ENCODE measurements at places on chromosomes 6 and 20.

GRCh38 chr6:11298651-11299420 lies 66.4 kb upstream of the NEDD9 start:
- DNase-seq = no peak

DNA sequence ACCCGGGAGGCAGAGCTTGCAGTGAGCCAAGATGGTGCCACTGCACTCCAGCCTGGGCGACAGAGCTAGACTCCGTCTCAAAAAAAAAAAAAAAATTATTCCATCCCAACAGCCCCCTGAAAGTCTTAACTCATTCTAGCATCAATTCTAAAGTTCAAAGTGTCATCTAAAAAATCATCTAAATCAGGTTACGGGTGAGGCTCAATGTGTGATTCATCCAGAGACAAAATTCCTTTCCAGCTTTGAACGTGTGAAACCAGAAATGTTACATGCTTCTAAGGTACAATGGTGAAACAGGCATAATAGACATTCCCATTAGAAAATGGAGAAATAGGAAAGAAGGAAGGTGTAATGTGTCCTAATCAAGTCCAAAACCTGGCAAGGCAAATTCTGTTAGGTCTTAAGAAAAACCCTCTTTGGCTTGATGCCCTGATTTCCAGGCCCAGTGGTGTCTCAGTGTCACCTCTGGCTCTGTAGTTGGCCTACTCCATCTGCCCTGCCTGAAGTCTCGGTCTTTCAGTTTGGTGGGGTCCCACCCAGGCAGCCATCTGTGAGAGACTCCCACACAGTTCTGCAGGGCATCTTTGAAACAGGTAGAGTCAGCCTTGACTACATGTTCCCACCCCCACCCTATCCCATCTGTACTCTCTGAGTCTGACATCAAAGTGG lies 43.5 kb downstream of the HFE start:
- no peak for DNase-seq

GRCh38 chr20:19317237-19318069 lies 105.0 kb downstream of the SLC24A3 start:
- no peak for DNase-seq

GRCh38 chr6:22779062-22779461 lies 209.7 kb downstream of the HDGFL1 start:
- DNase-seq = no peak

- no peak for DNase-seq
Measured at GRCh38 chr6:88119769-88120168, 46.4 kb downstream of the CNR1 start.

GRCh38 chr6:106830930-106831329 lies 143.6 kb downstream of the CD24 start:
- no peak for DNase-seq

- no peak for DNase-seq
Measured at GRCh38 chr6:78883651-78884050, 16.3 kb downstream of the IRAK1BP1 start.

DNA sequence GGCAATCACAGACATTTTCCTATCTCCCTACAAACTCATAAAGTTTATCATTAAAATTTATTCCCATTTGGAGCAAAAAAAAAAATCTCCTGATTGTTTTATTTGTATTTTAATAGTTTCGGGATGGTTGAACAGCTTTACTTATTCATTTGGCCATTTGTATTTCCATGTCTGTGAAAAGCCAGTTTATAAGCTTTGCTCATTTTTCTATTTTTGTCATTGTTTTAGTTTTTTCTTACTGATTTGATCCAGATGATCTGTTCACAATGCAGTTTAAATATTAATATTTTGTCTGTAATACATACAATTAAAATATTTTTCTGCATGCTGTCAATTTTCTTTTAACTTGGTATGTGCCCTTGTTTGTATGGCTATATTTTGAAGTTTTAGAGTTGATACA lies 65.2 kb upstream of the CCN2 start:
- no peak for DNase-seq

- peak; percentile 62 for DNase-seq
Measured at GRCh38 chr6:43774776-43775534, 4.9 kb downstream of the VEGFA start.

DNA sequence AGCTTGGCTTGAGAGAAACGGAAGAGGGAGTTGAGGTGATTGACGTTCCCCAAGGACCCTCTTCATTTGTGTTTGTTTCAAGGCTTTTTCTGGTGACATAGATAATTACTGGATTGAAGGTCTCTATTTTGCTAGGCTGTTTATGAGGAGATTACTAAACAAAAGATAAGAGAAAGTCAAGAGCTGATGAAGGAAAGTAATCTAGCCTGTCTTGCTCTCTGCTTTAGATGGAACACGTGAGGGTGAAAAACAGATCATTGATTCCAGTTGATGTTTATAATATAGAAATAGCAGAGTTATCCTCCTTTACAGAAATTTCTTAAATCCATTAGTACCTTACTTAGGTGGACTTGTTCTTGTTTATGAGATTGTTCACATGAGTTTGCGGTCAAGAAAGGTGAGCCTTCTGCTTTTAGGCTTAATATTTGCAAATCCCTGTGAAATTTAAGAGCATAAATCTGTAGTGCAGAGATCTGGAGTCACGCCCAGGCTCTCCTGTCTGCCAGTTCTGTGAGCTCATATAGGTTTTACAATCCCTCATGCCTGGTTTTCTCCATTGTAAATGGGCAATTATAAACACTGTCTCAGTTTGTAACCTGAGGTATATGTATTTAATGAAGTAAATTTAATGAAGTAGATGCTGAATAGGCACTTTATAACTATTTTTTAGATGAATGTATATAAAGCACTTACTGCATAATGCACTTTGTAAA lies 272.8 kb downstream of the NKAIN2 start:
- DNase-seq = no peak

DNA sequence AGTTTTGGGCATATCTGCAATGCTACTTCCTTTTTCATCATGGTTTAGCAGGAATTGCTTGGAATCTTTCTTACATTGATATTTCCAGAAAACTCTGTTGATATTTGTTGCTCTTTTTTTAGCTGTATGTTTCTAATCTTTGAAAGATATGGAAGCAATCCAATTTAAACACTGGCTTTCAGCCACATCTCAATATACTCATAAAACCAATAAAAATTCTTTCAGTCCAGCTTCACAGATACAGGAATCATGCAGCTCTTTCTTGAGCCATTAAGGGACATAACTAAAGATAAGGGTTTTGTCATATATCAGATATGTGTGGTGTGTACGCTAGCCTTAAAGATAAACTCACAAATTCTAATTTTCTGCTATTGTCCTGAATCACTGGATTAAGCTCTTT lies 47.4 kb downstream of the PKIB start:
- DNase-seq = no peak

DNA sequence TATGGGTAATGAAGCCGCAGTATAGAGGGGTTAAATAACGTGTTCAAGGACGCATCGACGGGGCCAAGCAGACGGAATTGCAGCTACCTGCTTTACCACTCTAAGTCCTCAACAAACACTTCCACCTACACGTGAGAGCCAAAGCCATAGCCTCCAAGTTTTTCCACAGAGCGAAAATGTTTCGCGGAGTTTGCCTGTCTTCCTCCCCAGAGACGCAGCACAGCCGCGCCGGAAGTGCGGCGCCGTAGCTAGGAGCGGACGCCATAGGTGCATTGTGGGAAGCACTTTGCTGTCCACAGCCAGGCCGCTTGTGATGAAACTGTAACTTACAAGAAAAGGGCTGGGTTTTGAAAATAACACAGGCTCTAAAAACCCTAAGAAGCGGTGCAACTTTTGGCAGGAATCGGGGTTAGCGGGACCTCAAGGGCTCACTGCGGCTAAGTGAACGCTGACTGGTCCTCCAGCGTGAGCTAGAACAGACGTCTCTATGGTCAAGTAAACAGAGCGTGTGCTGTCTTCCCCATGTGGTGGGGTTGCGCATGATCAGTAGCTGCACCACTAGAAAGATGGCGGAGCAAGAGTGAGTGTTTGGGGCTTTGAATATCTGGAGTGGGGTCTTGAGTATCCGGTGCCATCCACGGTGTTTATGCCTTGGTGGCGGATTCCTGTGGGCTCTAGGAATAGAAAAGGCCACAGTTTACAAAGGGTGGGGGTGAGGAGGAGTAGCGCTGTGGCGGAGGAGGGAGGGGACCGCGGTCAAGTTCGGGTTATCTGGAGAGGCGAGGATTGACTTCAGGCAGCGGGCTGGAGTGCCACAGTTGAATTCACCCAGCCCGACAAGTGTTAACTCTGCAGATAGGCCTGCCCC lies at the start of gene RPL7L1:
RPL7L1 (plus strand) TSS at position 245 of the 868 bp plus-strand sequence; CDS start at position 540, 295 bp downstream.
- peak; percentile 90 for DNase-seq

DNA sequence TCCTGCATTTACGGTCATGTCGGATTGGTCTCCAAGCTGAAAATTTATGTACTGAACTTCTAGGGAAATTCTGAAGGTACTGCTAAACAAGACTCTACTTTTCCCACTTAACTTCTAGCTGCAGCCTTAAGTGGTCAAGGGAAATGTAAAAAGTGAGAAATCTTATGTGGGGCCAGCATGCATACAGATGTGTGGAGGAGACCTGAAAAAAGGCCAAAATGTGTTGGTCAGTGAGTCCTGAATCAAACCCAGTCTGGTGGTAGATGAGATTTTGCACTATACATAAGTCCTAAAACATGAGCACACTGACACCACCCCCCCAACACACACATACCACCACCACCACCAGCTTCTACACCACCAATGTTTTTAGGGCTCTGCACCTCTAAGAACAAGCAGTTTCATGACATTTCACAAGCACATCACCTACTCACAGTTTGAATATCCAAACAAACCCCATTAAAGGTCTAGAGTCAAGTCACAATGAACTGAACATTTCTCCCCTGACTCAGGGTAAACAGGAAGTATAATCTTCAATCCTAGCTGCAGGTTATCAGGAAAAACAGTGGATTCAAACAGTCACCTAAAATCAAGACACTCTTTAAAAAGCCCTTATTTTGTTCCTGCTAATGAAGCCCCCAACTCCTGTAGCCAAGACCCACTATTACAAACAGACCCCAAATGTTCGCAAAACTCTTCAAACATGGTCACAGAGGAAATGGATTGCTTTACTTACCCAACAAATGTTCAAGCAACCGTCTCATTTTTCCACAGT lies 1.6 kb downstream of the ZMYND8 start:
- DNase-seq = no peak

DNA sequence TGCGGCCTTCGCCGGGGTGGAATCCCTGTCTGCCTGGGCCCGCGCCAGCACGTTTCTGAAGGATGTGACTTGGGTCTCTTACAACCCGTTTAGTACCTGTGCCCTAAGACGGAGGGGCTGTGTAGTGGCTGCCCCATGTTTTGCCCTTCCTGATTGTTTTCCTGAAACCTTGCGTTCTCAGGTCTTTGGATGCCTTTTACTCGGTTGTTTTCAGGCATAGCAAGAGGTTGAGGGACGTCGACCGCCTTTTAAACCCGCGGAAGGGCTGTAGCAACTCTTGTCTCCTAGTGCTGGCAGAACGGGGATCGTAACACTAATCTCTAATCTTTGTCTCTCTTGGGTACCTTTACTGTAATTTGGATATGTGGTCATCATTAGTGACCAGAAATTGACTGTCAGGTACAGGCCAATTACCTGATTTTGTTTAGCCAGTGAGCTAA lies 706 bp upstream of the NANP start:
- no peak for DNase-seq

DNA sequence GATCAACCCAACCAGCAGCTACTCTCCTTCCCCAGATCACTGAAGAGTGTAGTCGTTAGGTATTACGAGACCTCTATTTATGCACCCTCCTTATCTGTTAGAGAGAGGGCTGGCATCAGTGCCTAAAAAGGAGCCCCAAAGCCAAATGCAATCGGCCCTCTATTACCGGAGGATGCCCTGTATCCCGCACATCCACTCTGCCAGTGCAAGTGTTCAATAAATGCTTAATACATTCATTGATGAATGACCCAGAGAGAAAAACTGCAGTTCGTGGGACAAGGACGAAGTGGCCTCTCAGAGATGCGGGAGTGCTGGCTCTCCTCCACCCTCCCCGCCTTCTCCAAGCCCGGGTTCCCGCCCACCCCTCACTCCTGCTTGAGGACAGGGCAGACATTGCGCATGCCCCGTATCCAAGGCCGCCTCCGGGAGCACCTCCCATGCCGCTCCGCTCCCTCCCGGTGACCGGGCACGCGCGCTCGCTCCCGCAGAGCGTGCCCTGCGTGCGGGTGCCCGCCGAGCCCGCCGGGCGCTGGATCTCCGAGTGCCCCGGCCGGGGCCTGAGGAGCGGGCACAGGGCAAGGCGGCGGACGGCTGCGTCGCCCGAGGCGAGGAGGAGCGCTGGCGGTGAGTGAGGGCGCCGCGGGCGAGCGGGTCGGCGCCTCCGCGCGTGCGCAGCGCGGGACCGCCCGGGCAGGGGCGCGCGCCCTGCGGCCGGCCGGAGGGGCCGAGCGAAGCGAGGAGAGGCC lies 27.2 kb upstream of the BTBD3 start:
- DNase-seq = peak; percentile 26

- DNase-seq = no peak
Measured at GRCh38 chr6:18212231-18212630, 52.1 kb downstream of the DEK start.

DNA sequence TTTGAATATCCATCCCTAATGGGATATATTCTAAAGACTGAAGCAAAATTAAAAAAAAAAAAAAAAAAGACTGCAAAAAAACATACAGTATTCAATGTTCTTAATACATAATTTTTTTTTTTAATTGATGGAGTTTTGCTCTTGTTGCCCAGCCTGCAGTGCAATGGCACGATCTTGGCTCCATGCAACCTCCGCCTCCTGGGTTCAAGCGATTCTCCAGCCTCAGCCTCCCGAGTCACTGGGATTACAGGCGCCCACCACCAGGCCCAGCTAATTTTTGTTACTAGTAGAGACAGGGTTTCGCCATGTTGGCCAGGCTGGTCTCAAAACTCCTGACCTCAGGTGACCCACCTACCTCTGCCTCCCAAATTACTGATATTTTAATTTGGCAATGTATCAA lies 29.3 kb downstream of the RANBP9 start:
- no peak for DNase-seq

GRCh38 chr6:160378218-160378617 lies 30.0 kb downstream of the SLC22A3 start:
- no peak for DNase-seq

GRCh38 chr6:79821859-79822258 lies 125.5 kb downstream of the ELOVL4 start:
- DNase-seq = no peak

DNA sequence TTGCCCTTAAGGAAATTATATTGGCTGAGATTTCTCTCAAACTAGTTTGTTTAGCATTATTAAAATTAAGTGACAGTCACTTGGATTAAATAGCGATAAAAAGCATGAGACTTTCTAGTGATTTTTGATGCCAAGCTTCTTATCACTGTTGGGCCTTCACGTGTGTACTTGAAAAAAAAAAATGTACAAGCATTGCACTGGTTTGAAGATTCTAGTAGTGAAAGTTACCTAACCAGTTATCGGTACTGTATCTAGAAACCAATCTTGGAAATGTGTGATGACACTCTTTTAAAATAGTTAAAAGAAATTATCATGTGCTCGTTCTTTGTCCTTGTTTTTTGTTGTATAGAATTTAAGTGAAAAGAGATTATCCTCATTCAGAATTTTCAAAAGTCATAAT lies 102.1 kb downstream of the SCAF8 start:
- no peak for DNase-seq

GRCh38 chr6:45923831-45924391 lies 91.7 kb downstream of the CLIC5 start:
- DNase-seq = no peak

- peak; percentile 80 for DNase-seq
Measured at GRCh38 chr20:44683263-44684046, 31.7 kb upstream of the CCN5 start.
